ENCODE measurements at places on chromosomes 11 and 22. TPM values are rescaled to one million over a fixed set of nuclear protein-coding genes. Genes with fewer than 3 reads are reported as not detected.

The PRODH gene
- total RNA-seq: 14.4 TPM

The FOLR3 gene
- not detected for total RNA-seq

The STT3A gene
- total RNA-seq: 95.2 TPM

The KCNJ1 gene
- total RNA-seq: 0.06 TPM

The ACR gene
- total RNA-seq: 0.17 TPM

The EHF gene
- total RNA-seq: 0.50 TPM

The GAS2 gene
- total RNA-seq: 52.4 TPM

The HBB gene
- total RNA-seq: 2,002 TPM

The RIN1 gene
- total RNA-seq: 2.7 TPM

The TMEM80 gene
- 10.0 TPM for total RNA-seq

The MADD gene
- total RNA-seq: 72.6 TPM

GRCh38 chr11:69088676-69089146, 40.0 kb downstream of the TPCN2 start:
- peak; percentile 64 for DNase-seq

DNA sequence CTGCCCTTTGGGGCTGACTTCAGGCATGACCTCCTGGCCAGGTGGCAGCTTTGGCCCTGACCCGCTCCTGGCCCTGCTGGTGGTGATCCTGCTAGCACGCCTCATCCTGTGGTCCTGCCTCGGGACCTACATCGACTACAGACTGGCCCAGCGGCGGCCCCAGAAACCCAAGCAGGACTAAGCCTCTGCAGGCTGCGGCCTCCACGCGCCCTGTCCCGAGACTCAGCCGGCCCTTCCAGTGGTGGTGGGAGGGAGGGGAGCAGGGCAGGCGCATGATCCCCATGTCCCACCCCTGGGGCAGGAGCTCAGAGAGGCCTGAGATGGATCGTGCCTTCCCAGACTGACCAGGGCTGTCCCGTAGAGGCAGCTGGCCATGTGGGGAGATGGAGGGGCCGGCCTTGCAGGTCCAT, 2.1 kb downstream of the SMIM38 start:
- no peak for DNase-seq

DNA sequence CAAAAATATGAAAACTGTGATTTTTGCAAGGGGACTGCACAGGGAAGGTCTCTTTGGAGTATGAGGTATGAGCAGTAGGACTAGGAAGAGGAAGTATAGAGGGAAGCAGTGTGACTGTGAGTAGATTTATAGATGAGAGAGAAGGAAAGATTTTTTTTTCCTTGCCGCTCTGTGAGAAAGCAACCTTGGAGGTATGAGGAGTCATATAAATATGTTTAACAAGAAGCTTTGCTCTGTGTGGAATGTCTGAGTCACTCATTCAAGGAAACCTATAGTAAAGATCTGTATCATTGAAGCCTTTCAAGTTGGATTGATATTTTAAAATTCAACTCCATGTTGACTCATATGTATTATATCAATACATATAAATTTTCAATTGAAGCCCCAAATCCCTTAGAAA, 26.2 kb downstream of the DNHD1 start:
- DNase-seq: no peak

GRCh38 chr11:60699284-60699691, at the start of gene MS4A8:
Gene MS4A8, plus strand, starts transcription at chr11:60699612. Its CDS starts 1,249 bp downstream, at chr11:60700861.
- DNase-seq: no peak

- DNase-seq: no peak
These were observed 90.8 kb upstream of the APOA1 start for GRCh38 chr11:116928102-116928777.

GRCh38 chr11:85800595-85801342, 10.2 kb downstream of the SYTL2 start:
- DNase-seq: no peak

GRCh38 chr22:22684580-22685561, 40.5 kb downstream of the GGTLC2 start:
- peak; percentile 60 for DNase-seq

- no peak for DNase-seq
These were observed 53.5 kb upstream of the LMO1 start for GRCh38 chr11:8317159-8317558.

- DNase-seq: no peak
These were observed 44.0 kb upstream of the WT1 start for GRCh38 chr11:32479291-32479690.

- no peak for DNase-seq
These were observed 531.6 kb downstream of the MN1 start for GRCh38 chr22:27269751-27270543.

GRCh38 chr11:107078375-107078774, 60.1 kb upstream of the GUCY1A2 start:
- no peak for DNase-seq

GRCh38 chr11:112477152-112477551, 216.5 kb upstream of the PLET1 start:
- DNase-seq: no peak

- DNase-seq: no peak
These were observed 11.3 kb downstream of the EED start for GRCh38 chr11:86255896-86256295.

GRCh38 chr11:1906611-1907423, 12.7 kb upstream of the TNNT3 start:
- DNase-seq: no peak

DNA sequence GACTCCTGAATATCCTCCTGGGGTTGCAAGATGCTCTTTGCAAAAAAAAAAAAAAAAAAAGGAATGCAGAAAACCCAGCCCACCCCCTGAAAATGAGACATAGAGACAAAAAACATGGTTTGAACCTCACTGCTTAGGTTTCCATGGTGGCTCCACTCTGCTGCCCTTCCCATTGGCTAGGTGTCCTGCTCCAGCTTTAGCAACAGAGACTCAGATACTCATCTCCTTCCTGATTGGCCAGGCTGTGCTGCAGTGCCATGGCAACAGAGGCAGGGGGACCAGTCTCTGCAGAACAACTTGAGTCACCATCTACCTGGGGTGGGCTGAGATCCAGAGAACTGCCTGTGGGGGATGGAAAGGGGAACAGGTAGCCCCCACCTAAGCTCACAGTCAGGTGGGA, 17.4 kb upstream of the YWHAH start:
- DNase-seq: peak; percentile 84

DNA sequence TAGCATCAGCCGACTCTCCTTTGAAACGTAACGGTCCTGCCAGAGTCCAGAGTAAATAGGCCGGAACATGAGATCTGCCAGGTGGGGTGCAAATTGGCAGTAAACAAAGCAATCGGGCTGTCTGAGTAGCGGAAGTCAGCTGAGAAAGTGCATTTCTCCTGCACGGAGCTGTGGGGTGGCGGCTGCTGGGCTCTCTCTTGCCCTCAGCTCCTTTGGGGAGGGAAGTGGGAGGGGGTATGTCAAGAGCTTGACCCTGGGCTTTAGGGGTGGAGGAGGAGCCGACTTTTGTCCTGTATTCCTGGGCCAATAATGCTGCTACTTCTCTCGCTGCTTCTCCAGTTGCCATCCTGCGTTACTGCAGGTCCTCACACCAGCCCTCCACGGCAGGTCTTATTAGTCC, 11.6 kb downstream of the GRIK4 start:
- no peak for DNase-seq

DNA sequence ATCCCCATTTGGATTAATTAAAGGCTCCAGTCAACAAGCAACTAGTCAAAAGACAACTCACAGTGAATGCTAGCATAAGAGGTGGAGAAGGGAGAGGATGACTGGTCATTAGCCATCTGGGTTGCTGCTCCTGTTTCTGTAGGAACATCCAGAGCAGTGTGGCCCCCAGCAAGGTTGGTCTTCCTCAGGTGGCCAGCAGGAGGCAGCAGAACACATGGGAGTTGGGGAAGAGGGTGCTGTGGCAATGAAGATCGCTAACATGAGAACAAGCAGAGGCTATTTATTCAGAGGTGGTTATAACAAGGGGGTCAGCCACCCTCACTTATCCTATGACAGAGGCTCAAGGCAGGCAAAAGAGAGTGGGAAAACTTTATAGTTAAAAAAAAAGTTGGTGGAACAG, 21.3 kb downstream of the IZUMO1R start:
- no peak for DNase-seq

- DNase-seq: no peak
These were observed 5.5 kb downstream of the RFPL2 start for GRCh38 chr22:32199341-32199740.

GRCh38 chr11:10293423-10294289, at the start of gene SBF2:
Gene SBF2, minus strand, starts transcription at chr11:10294219. Its CDS starts 150 bp downstream, at chr11:10294069.
- DNase-seq: peak; percentile 95

DNA sequence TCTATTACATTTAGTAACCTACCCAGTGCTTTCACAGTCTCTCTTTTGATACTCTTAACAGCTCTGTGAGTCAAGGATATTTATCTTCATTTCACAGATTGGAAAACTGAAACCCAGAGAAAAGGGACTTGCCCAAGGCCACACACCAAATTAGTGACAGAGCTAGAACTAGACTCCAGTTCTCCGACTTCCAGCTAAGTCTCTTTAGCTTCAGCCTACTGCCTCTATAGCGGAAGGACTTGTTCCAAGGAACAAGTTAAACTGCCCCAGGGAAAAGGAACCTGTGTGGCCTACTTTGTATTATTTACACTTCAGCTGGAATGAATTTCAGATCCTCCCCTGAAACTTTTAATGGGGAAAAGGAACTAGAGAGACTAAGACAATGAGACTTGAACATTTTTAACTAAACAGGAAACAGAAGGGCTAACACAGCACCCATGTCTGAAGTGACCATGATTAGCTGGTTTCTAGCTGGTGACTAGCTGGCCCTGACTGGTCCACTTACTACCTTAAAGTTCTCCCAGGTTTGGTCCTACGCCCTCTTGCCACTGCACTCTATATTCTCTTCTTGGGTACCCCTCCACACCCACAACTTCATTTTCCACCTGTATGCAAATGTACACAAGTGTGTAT, 1.3 kb downstream of the LRRC51 start:
- no peak for DNase-seq

GRCh38 chr22:40958299-40958698, 7.1 kb downstream of the RBX1 start:
- no peak for DNase-seq

- DNase-seq: no peak
These were observed at the start of gene DSCAML1 for GRCh38 chr11:117796872-117797529. Gene DSCAML1, minus strand, starts transcription at chr11:117797216. Its CDS starts 137 bp downstream, at chr11:117797079.

GRCh38 chr11:64285885-64286800, 495 bp downstream of the GPR137 start:
- no peak for DNase-seq

GRCh38 chr11:88188251-88188931, 13.1 kb upstream of the RAB38 start:
- DNase-seq: no peak

GRCh38 chr11:125407046-125407445, 89.0 kb downstream of the FEZ1 start:
- DNase-seq: no peak

GRCh38 chr11:102522312-102523188, 8.0 kb downstream of the MMP7 start:
- no peak for DNase-seq

GRCh38 chr11:35735903-35736302, 73.3 kb downstream of the TRIM44 start:
- no peak for DNase-seq

- DNase-seq: no peak
These were observed 22.1 kb upstream of the MMP7 start for GRCh38 chr11:102552447-102553194.

- DNase-seq: no peak
These were observed 576.9 kb upstream of the ANO5 start for GRCh38 chr11:21615955-21616371.

GRCh38 chr11:117980720-117981119, 5.5 kb upstream of the IL10RA start:
- no peak for DNase-seq

DNA sequence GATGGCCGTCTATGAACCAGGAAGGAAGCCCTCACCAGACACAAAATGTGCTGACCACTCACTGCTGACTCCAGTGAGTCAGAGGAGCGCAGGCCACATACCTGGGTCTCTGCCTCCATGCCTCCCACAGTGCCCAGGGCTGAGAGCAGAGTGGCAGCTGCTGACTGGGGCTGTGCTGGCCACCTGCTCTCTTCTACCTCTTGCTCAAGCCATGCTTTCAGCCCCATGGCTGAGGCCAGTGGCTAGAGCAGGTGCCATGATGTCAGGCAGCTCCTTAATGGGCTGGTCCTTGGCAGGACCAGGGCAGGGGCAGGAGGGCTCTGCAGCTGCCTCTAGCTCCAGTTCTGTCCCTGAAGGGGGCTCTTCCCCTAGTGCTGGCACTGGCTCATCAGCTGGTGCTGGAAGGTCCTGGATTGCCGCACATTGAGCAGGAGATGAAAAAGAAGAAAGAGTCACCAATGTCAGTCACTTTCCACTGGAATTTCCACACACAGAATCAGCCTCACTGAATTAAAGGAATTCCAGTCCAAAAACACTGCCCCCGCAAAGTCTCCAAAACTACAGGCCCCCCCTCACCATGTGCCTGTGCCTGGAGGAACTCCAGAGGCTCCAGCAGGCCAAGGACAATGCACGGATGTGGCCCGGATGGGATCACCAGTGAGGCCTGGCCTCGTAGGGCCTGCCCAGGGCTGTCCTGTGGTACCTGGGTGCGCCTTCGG, 86.4 kb downstream of the GGTLC2 start:
- no peak for DNase-seq

- DNase-seq: no peak
These were observed 7.0 kb downstream of the SYTL2 start for GRCh38 chr11:85803920-85804319.

DNA sequence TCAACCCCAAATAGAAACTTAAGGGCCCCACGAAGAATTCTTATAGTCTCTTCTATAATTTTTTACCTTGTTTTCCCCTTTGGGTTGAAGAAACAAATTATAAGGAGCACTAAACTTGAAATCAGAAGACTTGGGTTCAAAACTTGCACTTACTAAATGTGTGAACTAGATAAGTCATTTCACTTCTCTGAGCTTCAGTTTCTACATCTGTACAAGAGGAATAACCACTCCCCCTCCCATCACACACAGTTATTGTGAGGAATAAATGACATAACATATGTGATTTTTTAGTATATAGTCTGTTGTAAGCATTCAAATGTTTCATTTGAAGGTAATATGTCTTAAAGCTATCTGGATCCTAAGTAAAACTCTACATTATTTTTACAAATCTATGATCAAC, 78.8 kb downstream of the LIF start:
- no peak for DNase-seq

DNA sequence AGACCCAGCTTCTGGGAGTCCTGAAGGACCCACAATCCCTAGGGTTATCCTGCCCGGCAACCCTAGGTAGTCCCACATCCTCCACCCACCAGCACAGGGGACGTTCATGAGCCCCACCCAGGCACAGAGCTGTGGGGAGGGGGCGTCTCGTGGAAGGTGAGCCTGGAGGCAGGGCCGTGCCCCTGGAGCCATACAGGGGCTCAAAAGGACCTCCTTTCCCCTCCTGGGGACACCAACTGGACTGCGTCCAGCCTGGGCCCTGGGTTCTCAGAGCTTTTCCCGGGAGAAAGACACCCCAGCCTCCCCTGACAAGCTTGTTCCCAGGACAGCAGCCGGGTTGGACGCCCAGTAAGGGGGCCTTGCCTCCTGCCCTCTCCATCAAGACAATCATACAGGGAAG, 78.4 kb downstream of the BRD1 start:
- DNase-seq: no peak

GRCh38 chr11:31809857-31810778, 1.0 kb downstream of the PAX6 start:
- DNase-seq: no peak
